KBM-7 (cell line): ENCODE measurements at places on chromosomes 12 and 14.

GRCh38 chr14:80150301-80150700 lies 61.0 kb downstream of the DIO2 start:
- no peak for DNase-seq

- no peak for DNase-seq
Measured at GRCh38 chr12:27119797-27120196, 37.4 kb upstream of the C12orf71 start.

DNA sequence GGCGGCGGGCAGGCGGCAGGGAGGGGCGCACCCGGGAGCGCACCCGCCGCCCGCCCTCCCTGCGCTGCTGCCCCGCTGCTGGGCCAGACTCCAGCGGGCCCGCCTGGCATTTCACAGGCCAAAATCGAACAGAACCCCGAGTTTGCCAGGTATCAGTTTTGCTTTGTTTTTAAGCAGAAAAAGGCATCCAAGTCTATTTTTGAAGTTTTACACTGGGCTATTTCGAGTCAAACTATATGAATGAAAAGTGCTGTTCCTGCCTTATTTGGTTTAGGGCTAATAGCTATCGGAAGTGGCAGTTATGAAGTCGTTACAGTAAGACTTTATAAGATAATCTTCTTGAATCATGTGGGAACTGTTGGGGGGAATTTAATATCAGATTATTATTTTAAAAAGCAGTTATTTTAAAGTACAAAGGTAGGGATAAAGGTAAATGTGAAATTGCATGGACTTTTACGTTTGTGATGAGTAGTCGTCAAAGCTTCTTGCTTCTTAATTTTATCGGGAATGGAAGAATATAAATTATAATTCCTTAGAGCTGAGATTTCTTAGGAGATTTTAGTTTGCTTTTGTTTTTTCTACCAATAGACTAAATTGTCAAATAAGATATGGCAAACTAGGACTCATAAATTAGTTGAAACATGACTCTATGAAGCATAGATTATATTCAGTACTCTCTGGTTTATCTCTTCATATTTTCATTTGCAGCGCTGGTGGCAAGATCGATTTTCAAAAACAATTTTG lies 1.1 kb downstream of the MSRB3 start:
- DNase-seq: no peak

DNA sequence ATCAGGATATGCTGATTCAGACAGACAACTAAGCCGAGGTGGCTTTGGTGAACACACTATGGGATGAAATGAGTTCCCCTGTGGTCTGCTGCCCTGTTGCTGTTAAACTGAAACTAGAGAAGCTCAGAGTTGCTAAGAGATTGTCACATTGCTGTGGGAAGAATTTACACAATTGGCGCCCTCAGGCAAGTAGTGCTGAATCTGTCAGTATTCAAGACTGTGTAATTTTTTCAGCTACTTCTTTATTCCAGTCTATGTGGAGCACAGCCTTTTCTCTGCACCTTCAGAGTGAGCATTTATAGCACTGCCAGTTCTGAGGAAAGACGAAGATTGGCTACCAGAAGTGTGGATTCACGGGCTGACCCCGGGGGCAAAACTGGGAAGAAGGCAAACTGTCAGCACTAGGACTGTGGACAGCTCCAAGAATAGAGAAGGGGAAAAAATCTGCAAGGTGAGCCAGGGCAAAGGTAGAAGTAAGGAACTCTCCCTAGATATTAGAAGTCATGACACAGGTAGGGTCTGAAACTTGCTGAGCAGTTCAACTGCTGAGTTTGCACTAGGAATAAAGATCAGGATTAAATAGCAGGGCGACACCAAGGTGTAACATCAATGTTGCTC lies 218.8 kb upstream of the TMPO start:
- peak; percentile 3 for DNase-seq

DNA sequence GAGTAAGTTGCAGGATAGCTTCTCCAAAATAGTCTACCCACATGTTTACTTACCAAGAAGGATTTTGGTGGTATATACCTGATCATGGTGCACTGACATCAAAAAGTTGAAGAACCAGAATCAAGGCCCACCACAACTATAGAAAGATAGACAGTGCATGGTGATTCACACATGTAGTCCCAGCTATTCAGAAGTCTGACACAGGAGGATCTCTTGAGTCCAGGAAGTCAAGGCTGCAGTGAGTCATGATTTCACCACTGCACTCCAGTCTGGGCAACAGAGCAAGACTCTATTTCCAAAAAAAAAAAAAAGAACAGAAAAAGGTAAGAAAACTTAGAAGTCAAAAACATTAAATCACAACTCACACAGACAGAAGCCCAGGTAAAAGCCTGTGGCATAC lies 422.2 kb upstream of the FOXG1 start:
- DNase-seq: no peak

- DNase-seq: peak; percentile 61
Measured at GRCh38 chr12:4540638-4541037, 1.9 kb downstream of the RAD51AP1 start.

DNA sequence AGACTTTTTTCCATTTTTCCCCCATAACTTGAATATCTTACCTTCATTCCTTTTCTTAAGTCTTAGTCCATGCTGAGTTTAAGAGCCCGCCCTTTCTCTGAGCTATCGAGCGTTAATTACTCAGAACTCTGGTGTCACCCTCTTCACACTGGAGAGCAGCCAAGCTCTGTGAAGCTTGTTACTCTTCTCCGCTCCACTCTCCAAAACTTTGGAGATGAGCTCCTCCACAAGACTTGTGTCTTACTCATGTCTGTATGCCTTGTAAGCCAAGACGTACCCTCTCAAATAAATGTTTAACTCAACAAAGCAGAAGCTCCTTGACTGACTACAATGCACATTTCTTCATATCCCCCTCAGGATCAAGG lies 54.7 kb downstream of the DICER1 start:
- DNase-seq: no peak
